ENCODE measurements at places on chromosomes 2 and 18.

DNA sequence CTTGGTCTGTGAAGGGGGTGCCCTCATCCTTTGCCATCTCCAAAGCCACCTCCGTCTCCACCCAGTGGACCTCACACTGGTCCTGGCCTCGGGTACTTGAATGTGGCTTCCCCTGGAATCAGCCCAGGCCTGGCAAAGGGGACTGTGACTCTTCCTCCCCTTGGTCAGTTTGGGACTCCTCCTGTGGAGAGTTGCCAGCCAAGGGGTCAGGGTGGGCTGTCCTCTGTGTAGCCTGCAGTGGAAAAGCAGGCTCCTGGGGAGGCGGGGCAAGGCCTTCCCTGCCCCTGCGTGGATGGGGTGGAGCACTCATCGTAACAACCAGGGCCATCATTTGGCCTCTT lies 59.8 kb downstream of the INHBB start:
- no peak for DNase-seq

- no peak for DNase-seq
Measured at GRCh38 chr18:66160007-66160406, 409.2 kb downstream of the CDH7 start.

DNA sequence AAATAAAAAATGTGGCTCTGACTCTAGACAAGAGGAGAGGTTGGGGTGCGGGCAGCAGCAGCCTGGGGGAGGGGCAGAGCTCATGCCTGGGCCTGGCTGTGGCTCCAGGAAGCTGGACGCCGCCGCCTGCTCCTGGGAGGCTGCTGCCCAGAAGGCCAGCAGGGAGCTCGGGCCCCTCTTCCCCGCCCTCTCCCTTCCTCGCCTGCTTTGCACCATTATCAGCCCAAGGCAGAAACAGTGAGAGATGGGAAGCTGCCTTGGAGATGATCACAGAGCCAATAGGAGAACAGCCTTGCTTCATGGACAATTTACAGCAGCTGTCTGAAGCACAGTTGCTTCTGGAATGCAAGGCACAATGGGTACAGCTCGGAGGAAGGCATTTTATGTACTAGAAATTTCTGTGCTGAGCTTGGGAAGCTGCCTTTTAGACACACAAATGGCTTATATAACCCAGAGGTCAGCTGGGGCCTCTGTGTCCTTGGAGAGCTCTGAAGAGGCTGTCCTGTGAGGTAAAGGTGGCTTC lies 55.3 kb upstream of the AFF3 start:
- DNase-seq: no peak

GRCh38 chr2:233409286-233409991 lies 55.1 kb downstream of the DGKD start:
- DNase-seq: no peak

DNA sequence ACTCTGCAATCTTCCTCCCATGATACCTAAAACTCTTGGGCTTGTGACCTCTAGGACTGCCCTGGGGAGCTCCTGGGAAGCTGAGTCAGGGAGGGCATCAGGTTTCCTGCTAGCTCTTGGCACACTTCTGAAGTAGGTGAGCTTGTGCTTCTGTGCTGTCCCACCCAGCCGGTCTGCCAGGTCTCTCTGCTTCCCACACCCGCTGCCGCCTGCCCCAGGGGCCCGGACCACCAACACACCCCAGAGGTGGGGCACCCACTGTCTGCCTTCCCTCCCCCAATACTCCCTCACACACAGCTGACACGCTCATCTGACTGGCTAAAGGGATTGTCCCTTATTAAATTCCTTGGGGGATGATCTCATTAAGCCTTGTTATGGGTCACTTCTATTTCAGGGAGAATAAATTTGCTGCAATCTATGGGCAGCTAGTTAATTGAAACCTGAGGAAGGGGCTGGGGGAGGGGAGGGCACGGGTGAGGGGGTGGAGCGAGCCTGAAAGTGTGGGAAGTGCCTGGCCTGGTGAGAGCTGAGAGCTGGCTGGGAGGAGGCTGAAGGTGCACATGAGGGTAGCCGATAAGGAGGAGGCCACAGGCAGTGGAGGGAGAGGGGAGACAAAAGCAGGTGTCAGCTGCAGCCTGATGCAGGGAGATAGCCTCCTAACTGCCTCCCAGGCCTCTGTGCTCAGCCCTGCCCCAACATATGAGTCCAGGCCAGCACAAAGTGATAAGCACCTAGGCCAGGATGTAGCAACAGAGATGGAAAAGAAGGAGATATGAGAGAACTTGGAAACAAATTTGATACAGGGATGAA lies 48.8 kb downstream of the HAUS1 start:
- no peak for DNase-seq

DNA sequence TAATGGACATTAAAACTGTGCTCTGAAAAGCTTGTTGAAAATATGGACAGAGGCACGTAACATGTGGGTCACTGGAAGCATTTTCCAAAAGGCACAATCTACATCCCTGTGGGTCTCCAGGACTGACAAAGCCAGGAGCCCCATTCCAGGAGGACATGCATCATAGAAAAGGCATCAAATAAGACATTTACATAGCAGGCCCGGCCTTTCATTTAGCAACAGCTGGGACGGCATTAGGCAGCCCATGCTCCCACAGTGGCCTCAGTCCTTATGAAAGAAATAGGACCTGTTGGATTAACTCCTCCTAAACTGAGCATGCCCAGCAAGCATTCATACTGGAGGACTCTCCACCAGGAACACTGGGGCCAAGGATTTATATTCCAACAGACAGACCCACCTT lies 72.2 kb downstream of the TWIST2 start:
- DNase-seq: no peak

- no peak for DNase-seq
Measured at GRCh38 chr18:8967573-8967972, 134.9 kb upstream of the NDUFV2 start.

DNA sequence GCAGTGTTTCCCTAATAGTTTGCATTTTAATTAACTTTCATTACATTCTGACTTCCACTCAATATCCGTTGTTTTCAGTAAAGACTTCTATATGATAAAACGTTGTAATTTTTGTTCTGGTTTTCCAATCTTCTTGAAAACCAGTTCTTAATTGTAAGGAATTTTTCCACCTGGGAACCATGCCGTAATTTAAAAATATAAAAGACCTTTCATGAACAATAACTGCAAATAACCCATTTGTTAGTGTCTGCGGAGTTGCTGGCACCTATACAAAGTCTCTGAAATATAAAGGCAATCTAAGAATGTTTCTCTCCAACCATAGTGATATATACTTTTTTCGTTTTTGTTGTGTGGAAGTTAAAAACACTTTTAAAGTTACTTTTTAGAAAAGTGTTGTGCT lies 7.7 kb upstream of the SATB2 start:
- DNase-seq: no peak
